ENCODE measurements at places on chromosomes 5 and 9.

DNA sequence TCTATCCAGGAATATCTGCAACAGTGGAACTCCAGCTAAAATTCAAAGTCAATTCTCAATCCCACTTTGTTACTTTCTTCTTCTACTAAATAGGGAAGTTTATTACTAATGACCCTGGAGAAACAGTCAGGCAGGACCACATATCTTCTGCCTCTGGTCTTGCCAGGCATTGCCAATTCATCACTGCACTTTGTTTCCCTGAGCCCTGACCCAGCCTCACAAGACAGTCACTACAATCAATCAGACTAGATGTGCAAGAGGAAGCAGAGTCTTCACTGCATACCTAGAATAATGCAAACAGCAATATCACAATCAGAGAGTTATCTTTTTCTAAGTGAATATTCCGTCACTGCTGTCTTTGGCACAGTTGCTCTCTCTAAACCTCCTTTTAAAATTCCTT lies 74.9 kb upstream of the GAS1 start:
- no peak for DNase-seq

DNA sequence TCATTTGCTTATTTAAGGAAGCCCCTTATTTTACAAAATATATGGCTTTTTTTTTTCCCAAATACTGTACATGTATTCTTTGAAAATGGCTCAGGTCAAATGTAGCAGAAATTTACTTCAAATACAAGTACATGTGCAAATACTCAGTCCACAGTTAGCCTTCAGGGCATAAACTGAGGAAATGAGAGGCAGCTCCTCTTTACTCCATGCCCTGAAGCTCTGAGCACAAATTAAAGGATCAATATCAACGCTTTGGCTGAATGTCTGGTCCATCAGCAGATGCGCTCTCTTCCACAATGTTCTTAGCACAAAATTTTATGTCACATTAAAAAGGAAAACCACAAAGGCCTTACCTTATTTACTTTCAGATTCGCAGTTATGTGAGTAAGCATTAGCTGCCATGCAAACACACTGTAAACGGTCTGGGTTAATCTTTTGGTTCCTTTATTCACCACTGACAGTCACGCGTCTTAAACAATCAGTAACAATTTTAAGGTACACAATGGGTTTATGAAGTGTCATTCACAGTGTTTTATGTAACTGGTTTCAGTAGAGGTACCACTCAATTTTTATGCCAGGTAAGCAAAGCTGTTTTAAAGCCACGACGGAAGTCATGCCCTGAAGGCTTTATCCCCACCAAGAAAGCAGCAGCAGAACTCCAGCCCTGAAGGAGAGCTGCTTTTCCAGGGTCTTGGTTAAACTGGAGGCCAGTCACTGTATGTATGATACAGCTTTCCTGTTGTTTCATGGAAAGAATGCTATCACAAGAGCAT lies 103.4 kb downstream of the OTULIN start:
- DNase-seq, result no peak

DNA sequence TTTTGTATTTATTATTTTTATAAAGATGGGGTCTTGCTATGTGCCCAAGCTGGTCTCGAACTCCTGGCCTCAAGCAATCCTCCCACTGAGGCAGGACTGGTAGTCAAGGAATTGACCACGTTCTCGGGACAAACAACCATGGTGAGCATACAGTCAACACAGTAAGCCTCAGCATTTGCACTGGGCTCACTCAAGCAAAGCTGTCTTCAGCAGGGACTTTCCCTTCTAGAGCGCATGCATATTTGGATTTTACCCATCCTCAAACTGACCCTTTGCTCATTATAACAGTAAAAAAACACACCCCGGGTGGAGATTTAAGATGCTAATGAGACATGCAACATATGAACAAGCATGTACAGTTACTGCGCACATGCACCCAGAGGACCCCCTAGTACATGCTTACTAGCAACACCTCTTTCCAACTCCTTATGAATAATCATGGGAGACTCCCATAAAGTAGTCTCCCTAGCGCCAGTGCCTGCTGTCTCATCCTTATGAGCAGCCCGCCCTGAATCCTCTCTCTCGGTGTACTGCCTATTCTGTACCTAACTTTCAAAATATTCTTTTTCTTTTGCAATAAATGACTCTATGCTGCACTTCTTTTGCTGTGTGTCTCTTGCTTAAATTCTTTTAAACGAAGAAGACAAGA lies 41.5 kb downstream of the C5orf22 start:
- DNase-seq, result no peak

- no peak for DNase-seq
These were observed 29.5 kb downstream of the CAAP1 start for GRCh38 chr9:26863074-26863473.

GRCh38 chr5:79318935-79319614 lies 83.1 kb downstream of the JMY start:
- no peak for DNase-seq

- DNase-seq, result no peak
These were observed 120.6 kb downstream of the TRIO start for GRCh38 chr5:14263699-14264098.

DNA sequence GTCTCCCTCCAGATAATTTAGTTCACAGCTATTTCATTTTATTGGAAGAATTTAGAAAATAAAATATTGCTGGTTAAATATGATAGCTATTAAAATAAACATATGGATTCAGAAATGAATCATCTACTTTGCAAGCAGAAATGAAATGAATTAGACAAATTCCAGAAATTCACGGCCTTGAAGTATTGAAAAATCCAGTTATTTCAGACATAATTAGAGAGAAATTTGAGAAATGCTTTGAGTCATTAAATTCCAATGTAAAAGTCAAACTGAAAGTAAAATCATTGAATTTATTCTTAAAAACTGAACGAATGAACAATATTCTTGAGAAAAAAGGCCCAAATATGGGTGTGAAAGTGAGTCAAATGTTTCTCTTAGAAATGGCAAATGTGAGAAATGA lies 632.6 kb upstream of the EDIL3 start:
- no peak for DNase-seq

DNA sequence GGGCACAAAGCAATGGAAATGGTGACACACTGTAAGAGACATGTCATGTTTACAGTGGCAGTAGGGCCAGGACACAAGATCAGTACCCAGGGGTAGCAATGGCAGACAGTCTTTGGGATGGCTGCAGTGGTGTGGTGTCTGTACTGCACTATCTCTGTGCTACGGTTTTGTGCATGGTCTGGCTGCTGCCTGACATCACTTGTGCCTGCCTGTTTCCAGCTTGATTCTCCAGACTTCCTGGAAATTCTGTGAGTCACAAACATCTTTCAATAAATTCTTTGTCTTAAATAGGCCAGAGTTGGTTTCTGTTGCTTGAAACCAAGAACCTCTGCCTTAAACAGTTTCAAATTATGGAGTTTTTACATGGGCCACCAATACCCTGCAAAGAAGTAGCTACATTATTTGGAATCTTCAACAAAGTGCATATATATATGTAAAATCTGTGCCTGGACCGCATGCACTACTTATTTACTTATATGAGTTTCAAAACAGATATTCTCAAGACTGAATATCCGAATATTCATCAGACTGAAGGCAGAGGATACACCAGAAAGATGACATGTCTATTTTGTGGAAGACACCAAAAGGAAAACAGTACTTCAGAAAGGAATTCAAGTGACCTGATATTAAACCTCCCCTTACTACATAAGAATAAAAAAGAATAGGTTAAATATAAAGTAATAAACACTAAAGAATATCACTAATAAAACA lies 188.1 kb downstream of the RFX3 start:
- no peak for DNase-seq

- no peak for DNase-seq
These were observed 224.7 kb downstream of the MTRR start for GRCh38 chr5:8093669-8094068.

GRCh38 chr9:123104807-123105206 lies 71.3 kb downstream of the GPR21 start:
- no peak for DNase-seq

GRCh38 chr5:78779262-78779661 lies 130.7 kb upstream of the LHFPL2 start:
- no peak for DNase-seq

DNA sequence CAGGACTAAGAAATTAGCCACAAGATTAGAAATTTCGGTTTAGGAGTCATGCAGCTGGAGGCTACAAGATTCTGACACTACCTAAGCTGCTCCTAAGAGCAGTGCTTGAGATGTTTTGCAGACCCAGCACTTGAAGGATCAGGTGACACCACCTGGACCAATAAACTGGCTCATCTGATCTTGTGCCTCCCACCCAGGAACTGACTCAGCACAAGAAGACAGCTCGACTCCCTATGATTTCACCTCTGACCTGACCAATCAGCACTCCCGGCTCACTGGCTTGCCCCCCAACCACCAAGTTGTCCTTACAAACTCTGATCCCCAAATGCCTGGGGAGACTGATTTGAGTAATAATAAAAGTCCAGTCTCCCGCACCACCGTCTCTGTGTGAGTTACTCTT lies 170.4 kb downstream of the TTC39B start:
- DNase-seq, result no peak

DNA sequence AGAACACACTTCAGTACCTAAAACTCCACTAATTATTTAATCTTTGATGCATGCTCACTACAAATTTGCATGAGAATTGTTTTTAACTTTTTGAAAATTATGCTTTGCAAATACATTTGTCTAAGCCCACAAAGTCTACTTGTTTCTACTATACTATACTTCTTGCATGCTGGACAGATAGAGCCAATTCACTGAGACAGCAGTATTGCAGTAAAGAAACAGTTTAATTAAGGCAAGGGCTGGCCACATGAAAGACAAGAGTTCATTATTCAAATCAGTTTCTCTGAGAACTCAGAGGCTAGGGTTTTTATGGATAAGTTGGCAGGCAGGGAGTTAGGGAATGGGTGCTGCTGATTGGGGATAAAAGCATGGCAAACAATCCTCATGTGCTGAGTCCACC lies 6.0 kb upstream of the FXN start:
- DNase-seq, result no peak

GRCh38 chr5:21919414-21920022 lies 933.6 kb downstream of the CDH12 start:
- no peak for DNase-seq

DNA sequence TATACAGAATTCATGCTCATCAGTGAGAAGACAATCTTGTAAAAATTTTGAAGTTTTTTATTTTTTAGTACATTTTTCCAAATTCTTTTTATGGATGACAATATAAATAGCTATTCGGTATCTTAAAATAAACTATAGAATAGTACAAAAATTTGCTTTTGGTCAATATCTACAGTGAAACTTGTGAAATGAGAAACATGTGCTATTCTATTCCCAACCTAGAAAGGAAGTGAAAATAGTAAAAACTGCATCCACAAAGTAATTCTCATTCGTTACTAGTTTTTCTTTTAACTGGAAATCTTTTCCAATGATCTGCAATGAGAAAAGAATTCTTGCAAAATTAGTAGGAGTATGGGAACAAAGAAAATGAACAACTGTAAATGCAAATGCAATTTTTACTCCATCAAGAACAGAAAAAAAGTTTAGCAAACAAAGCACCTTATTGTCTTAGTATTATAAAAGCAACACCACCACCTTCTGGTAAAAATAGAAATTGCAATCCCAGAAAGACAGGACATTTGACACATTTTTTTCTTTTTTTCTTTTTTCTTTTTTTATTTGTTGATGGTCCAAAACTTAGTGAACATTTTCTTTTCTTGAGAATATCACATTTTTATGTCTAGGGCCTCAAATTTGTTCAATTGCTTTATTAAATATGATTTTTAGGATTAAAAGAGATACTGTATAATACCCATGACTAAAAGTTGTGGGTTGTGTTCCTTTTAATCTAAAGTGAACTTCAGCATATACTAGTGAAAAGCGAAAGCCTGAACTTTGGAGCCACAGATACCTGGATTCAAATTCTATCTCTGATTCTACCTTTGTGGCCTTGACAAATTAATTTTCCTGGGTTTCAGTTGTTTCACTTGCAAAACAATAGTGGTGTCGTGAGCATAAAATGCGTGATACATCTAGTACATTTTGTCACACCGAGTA lies 72.3 kb downstream of the SLCO4C1 start:
- DNase-seq, result no peak

DNA sequence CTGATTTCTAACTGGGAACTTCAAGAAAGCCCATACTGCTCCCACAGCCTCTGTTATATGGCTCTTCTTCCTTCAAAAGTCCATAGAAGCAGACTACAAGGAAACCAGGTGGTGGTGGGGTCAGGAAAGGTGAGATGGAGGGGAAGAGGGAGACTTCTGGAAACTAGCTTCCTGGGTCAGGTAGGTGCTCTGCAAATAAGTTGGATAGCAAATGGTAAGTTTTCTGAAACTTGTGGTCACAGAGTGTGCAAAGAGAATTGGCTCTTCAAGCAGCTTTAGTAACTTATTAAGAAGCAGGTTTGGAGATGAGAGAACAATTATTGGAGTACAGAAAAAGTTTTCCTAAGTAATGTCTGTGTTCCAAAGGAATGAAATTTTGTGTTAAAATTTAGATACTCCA lies 316.9 kb downstream of the ADGRV1 start:
- DNase-seq, result no peak

DNA sequence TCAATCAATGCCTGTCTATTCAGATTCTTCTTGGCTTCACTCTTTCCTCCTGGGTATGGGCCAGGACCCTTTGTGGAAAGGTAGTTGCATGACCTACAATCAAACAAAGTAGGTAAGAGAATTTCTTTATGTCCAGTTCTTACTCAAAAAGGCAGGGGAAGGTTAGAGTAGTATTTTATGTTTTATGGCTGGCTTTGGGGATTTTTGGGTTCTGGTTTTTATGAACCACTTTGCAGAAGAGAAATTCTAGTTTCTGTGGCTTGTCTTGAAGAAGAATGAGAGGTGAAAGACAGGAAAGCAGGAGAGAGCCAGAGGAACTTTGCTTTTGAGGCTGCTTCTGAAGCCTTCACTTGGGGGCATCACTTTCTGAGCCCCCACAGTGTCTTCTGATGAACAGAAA lies 14.7 kb upstream of the CRHBP start:
- DNase-seq, result no peak

GRCh38 chr5:9716838-9717281 lies 86.7 kb upstream of the TAS2R1 start:
- no peak for DNase-seq

- DNase-seq, result no peak
These were observed 45.8 kb upstream of the ENTREP1 start for GRCh38 chr9:69279084-69279731.

GRCh38 chr5:165735388-165735787 lies 2230.0 kb downstream of the MAT2B start:
- no peak for DNase-seq

GRCh38 chr9:70113403-70114022 lies 69.9 kb downstream of the MAMDC2 start:
- DNase-seq, result no peak

GRCh38 chr5:176415240-176415951 lies 943 bp downstream of the CLTB start:
- DNase-seq, result no peak

- no peak for DNase-seq
These were observed 25.7 kb downstream of the SARDH start for GRCh38 chr9:133712221-133713100.

GRCh38 chr5:174453690-174454089 lies 270.7 kb upstream of the MSX2 start:
- DNase-seq, result no peak

- no peak for DNase-seq
These were observed 55.1 kb upstream of the NR5A1 start for GRCh38 chr9:124562328-124562727.
